ENCODE measurements at places on chromosomes 1 and 21. TPM values are rescaled to one million over a fixed set of nuclear protein-coding genes. Genes with fewer than 3 reads are reported as not detected.

Gene MFSD2A
- 0.37 TPM for total RNA-seq

Gene NMNAT2
- 2.4 TPM for total RNA-seq

Gene PADI1
- total RNA-seq, result 0.47 TPM

Gene MEX3A
- 3.4 TPM for total RNA-seq

Gene PLA2G2A
- not detected for total RNA-seq

Gene KRTAP19-3
- not detected for total RNA-seq

Gene KCNJ9
- total RNA-seq, result not detected

Gene KAZN
- 2.5 TPM for total RNA-seq

Gene ZMYM4
- 24.0 TPM for total RNA-seq

Gene SLAMF6
- total RNA-seq, result not detected

Gene SKI
- total RNA-seq, result 12.7 TPM

- no peak for DNase-seq
Observed at GRCh38 chr1:227447531-227447990, 115.8 kb upstream of the ZNF678 start.

DNA sequence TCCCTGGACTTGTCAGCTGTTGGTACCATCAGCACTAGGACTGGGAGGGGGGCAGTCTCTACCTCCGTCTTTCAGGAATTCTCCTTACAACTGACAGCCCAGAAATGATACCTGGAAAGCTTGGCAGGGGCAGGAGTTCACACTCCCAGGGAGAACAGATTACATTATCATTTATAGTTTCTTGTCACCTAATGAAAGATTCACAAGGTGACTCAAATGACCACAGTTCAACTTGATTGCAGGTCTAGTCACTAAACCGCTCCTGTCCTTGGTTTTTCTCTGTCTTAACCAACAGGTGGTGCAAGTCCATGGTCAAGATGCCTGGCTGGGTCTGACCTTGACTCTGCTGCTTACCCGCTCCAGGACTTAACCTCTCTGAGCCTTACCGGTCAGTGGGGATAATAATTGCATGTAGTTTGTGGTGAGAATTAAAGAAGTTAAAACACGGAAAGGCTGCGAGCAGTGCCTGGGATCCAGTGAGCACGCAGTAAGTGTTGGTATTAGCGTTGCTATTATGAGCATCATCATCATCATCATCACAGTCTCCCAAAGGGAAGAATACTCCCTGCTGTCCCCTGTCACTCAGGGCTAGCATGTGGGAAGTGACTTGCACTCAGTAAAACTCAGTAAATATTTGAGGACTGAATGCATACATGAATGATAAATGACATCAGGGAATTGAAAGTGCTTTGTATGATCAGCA lies 125.3 kb upstream of the CD34 start:
- DNase-seq, result no peak

DNA sequence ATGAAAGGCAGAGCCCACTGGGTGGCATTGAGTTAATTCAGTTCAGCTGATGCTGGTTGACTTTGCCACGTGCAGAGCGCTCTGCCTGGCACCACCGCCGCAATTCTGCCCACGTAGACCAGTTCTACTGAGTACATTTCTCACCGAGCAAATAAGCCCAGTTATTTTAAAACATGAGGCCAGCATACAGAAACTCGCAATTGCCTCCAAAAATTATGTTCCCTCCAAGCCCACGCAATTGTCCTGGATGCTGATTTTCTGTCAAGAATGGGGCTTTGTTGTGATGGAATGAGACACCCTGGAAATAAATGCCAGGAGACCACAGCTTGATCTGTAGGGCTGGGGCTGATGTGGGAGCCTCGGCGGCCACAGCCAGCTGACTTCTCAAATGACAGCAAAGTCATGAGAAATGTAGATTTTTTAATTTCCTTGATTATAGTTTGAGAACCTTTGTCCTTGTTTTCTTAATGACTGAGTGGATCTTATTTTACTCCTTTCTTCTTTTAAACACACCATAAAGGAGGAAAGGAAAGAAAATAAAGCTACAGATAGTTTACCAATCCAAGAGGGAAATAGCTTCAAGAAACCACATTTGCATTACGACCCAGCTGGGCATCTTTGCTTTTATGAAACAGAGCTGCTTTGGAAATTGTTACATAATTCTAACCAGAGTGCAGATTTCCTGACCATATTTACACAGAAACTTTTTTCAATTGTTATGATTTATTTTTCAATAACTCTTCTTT lies 11.6 kb upstream of the PARP1 start:
- DNase-seq, result no peak

DNA sequence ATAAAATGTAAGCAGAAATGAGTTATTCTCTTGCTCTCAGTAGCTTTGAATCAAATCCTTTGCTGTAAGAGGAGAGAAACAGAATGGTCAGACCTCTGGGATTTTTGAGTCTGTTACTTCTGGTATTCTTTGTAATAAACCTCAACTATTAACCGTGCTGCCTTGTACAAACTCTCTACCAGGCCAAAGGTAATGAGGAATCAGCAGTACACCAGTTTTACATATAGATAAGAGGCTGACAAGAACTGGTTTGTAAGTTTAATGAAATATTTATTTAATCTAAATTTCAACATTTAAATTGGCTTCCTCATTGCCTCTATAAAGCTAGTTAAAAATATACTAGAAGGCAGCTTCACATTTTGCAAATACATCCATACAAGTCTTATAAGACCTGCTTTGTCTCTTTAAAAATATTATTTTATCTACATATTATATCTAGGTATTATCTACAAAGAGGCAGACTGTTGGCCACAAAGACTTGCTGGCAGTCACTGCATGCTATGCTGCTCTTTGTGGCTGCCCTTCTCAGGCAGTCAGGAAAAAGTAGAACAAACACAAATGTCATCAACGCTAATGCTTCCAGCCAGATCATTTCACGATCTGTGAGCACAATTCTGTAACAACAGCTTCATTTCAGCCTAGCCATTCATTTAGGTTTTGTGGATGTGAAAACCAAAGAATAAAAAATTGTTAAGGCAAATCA lies 173.0 kb downstream of the GABPA start:
- DNase-seq, result no peak

GRCh38 chr1:222620566-222620965 lies 2.7 kb downstream of the MIA3 start:
- no peak for DNase-seq

DNA sequence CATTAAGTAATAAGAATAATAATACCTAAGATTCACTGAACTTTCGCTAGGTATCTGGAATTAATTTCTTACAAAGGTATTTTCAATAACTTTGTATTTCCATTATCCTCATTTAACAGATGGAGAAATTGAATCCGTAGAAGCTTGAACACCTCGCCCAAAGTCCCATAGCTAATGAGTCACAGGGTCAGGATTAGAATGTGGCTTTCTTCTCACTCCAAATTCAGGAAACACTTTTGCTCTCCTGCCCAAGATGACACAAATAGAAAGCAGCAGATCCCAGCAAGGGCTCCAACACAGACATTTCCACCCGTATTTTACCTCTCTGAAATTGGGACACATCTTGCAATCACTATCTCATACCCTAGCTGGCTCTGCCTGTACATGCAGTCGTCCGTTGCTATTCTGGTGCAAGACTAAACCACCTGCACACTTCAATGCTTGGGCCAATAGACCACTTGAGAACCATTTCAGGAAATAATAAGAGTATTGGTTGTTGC lies 125.9 kb upstream of the GREM2 start:
- DNase-seq, result no peak

- peak; percentile 3 for DNase-seq
Observed at GRCh38 chr1:169460191-169460833, 25.4 kb downstream of the SLC19A2 start.

- no peak for DNase-seq
Observed at GRCh38 chr1:24827379-24828135, 82.3 kb downstream of the CLIC4 start.

DNA sequence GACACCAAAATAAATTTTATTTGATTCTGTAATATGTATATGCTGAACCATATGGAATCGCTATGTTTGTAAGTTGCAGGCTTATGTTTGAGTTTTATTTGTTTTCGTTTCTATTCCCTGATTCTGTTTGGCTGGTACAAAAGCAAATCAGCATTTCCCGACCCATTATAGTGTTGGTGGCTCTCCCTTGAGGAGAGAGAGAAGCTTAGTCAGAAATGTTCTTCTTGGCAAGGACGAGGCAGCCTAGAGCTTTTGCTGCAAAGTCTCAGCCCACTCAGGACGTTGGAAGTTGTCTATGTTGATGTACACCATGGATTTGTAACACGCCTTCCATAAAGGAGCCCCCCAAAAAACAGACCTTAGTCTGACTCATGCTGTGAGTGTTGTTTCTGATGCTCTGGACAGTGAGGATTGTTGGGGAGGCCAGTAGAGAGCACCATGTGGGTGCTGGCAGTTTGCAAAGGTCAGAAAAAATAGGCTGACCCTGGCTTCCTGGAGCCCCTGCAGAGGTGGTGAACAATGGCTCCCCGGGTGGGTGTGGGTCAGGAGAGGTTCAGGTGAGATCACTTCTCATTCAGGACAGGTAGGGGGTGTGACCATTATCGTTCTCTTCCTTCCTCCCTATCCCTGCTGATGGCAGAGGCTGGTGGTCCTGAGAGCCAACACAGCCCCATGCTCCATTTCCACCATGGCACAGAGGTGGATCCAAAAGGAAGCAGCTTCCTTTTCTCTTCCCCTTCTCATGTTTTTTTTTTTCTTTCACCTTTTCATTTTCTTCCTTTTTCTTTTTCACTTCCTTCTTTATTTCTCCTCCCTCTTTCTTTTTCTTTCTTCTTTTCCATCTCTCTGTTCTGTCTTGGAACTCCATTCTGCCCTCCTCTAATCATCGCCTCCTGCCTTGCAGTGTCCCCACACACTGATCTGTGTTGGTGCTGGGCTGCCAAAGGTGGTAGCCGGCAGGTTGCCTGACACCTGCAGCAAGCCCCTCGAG lies 84.4 kb upstream of the CNTN2 start:
- DNase-seq, result no peak

GRCh38 chr1:207079706-207080241 lies 8.9 kb upstream of the C4BPB start:
- DNase-seq, result peak; percentile 13

DNA sequence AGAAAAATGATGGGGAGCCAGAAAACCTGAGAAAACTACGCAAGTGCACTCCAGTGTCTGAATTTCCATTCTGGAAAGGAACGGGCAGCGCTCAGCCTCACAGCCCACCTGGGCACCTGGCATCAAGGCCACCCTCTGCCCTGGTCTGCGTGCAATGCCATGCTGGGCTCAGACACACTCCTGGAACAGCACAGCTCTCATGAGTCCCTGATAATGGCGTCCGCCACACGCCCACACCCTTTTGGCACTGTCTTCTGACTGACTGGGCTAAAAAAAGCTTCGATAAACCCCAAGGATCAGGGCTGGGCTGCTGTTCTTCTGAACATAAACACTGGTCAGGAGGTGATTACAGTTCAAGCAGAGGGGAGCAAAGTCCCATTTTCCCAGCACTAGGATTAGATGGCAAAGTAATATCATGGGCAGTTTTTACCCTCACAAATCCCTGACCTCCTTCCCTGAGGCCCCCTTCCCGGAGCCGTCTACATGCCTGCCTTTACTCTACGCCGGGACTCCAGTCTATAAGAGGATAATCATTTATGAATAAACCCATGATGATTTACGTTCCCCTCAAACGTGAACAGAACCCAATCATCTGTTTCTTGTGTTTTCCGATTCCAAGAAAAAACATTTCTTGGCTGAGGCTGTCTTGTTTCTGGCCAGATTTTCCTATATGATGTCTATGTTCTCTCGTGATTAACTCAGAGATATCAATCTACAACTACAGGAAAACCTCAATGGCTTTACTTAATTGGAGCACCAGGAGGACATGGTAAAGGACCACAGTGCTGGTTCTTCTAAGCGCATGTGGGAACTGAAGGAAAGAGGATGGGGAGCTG lies 22.6 kb downstream of the RCAN1 start:
- no peak for DNase-seq

- no peak for DNase-seq
Observed at GRCh38 chr1:151815716-151816327, 10.6 kb upstream of the LINGO4 start.

DNA sequence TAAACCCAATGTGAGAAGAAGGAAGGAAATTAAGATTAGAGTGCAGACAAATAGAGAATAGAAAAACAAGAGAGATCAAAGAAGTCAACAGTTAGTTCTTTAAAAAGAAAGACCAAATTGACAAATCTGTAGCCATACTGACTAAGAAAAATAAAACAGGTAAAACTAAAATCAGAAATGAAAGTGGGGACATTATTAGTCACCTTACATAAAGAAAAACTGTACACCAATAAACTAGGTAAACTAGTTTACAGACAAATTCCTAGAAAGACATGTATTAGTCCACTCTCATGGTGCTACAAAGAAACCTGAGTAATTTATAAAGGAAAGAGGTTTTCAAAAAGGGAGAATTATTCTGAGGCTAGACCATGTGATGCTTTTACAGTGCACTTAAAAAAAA lies 22.3 kb downstream of the BLZF1 start:
- no peak for DNase-seq

DNA sequence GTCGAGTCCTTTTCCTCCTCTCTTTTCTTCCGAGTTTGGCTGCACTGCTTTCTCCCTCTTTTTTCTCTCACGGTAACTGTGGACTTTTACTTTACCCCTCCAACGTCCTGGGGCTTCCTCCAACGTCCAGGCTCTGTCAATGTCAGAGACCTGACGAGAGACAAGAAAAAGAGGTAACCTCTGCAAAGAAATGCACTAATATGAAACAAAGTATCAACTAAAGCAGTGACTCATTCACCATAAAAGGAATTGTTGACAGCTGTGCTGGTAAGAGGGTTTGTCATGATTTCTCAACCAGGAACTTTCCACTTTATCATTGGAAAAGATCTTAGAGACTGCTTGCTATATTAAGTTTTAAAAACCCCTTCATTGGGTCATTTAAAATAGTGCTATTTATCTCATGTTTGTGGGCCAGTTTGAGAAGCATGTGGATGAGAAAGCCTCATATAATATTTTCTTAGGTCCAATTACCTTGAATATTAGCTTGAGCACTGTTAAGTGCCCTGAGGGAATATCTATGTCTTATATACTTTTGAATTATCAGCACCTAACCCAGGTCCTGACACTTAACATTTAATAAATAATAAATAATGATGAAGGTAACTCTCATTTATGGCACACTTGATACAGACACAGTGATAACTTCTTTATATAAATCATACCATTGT lies at the start of gene GBP2:
TSS of gene GBP2 (minus strand) at position 202 of the 668 bp plus-strand sequence. CDS start 4,148 bp downstream, outside the sequence.
- DNase-seq, result peak; percentile 62

DNA sequence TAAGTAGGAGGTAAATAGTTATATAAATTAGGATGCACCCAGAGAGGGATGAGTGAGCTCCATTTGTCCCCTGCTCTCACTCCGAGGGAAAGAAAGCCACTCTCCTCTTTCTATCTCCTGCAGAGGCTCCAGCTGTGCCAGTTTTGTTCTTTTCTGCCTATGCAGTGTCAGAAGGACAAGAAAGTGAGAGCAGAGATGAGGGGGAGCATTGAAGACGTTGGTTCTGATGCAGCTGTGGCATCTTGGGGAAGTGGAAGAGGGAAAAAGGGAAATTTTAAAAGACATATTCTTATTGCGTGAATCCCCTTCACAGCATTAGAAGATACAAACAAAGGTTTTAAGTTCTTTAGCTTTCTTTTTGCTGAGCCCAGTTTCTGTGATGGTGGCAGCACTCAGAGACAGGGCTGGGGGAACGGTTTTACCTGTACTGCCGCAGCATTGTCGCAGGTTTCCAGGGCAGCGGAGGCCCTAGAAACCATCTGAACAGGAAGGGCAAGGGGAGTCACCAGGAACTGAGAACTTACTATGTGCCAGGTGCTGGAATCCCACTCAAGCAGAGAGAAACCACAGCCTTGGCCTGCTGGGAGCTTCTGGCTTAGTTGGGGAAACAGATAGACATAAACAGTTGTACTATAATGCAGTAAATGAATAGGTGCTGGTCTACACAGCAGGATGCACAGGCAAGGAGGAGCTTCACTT lies 44.9 kb upstream of the USP24 start:
- no peak for DNase-seq

GRCh38 chr1:75394386-75395139 lies 216.4 kb downstream of the SLC44A5 start:
- no peak for DNase-seq
